ENCODE measurements at places on chromosomes 4 and X.

- no peak for DNase-seq
These were observed 9.4 kb downstream of the IL15 start for GRCh38 chr4:141645611-141646340.

GRCh38 chrX:19887911-19888879, 795 bp upstream of the SH3KBP1 start:
- DNase-seq = no peak

GRCh38 chrX:40579900-40580536, 752 bp upstream of the ATP6AP2 start:
- no peak for DNase-seq

DNA sequence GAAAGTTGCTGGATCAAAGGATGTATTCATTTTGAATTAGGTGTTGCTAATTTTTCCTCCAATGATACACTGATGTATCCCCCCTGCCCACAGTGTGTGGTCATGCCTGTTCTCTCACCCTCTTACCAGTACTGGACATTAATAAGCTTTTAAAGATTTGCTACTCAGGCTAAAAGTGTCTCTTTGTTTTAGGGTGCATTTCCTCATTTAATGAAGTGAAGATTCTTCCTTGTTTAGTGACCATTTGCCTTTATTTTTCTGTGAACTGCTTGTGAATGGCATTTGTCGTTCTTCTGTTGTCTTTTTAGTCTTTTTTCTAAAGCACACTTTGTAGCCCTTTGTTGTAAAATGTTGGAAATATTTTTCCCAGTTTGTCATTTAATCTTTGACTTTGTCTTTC, 5.0 kb downstream of the MSMO1 start:
- DNase-seq = no peak

DNA sequence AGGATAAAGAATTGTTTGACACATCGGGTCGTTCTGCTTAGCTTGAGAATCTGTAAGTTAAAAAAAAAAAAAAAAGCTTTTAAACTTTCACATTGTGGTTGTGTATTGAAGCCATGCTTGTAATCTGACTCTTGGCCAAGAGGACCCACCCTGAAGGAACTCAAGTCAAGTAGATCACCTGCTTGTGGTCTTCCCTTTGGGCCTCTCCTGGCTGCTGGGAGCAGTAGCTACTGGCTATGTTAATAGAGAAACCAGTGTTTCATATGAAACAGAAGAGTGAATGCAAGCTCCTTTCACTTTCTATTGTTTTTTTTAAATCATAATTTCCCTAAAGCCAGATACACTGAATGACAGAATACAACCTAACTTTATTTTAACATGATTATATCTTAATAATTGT, 402.4 kb upstream of the NDST4 start:
- DNase-seq = no peak

GRCh38 chr4:95124906-95125504, 367.2 kb downstream of the BMPR1B start:
- DNase-seq = no peak

GRCh38 chr4:40454816-40455215, 119.7 kb downstream of the CHRNA9 start:
- DNase-seq = no peak

DNA sequence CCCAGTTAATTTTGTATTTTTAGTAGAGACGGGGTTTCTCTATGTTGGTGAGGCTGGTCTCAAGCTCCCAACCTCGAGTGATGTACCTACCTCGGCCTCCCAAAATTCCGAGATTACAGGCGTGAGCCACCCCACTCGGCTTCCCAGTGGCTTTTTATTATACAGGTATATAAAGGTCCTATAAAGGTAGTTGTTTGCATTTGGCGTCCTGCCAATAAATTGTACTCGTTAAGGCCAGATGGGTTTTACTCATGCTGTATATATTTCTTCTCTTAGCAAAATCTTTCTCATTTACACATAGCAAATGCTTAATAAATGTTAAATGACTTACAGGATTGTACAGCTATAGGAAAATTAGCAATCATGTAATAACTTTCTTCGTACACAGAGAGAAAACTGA, 6.9 kb downstream of the SHROOM3 start:
- DNase-seq = no peak

GRCh38 chrX:107827030-107827831, 1.6 kb downstream of the MID2 start:
- DNase-seq = no peak

DNA sequence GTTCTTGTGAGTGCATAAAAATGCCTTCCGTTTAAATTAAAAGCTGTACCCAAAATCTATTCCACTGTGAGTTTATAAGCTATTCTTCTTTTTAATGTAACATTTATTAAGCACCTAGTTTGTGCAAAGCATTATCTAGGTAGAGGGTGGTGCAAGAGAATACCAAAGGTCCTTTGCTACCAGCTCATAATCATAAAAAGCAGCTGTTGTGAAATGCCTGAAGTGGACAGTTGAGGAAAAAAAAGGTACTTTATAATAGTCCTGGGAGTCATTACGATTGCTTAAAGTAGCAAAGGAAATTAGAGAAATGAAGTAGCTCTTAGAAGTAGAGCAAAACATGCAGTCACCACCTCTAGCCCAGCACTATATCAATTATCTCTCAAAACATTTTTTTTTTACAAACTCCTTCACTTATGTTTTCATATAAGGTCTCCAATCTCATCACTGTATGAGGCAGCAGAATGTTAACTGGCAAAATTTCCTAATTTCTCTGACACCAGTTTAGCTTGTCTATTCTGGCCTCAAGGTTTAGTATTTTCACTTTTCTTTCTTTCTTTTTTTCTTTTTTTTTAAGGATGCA, 2.1 kb downstream of the MBNL3 start:
- DNase-seq = no peak

DNA sequence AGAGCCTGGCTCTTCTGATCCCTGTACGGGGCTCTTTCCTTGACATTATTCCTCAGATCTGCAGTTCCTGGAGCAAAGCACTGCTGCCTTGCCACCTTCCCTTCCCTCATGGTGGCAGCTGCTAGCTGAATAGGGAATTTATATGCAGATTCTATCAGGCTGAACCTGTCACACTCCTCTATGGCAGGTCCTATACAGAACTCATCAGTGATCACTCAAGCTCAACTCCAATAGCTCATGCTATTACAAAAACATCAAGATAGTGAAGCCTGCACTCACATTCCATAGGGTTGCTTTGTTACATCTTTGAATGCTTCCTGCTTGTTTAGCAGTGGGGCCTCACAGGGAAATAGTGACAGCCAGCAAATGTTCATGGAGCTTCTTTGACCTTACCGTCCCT, 71.7 kb downstream of the SLC2A9 start:
- DNase-seq = no peak

DNA sequence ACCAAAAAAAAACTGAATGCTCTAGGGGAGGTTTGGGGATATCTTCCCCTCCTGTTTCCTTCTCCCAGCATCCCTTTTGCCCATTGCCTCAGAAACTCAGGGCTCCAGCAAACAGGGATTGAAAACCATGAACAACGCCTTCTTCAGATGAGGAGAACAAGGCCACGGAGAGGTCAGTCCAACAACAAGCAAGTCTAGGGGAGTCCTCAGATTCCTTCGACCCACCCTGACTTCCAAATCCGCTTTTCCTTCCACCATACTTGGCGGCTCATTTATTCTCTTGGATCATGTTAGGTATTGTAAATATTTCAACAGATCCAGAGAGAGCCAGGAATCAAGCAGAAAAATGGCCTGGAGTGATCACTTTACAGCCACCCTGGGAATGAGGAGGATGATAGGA, 21.9 kb downstream of the REELD1 start:
- no peak for DNase-seq

- no peak for DNase-seq
These were observed 116.1 kb downstream of the PDLIM5 start for GRCh38 chr4:94567811-94568210.

GRCh38 chrX:71626576-71626975, 8.3 kb upstream of the CXCR3 start:
- no peak for DNase-seq

- DNase-seq = no peak
These were observed 102.8 kb downstream of the STOX2 start for GRCh38 chr4:184007891-184008290.

DNA sequence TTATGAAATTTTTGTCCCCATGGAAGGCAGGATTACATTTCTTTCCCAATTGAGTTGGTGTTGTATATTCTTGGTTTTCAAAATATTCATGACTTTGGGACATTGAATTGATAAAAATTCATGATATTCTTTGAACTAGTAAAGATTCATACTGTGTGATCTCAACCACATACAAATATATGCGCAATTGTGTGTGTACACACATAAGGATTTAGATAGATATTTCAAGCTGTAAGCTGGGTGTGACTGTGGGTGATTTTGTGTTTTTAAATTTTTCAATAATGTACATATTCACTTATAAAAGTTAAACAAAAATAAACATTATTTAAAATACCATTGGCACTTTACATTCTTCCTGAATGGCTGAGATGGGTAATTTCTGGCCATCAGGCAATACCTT, 19.5 kb upstream of the VSIG1 start:
- DNase-seq = no peak

Data from stimulated activated CD8-positive, alpha-beta memory T cell treated with anti-CD3 and anti-CD28 coated beads, Interleukin-2, amount 100 ng/mL, for 48 hours (primary cell).